Ammon's horn (tissue), 1 donor: ENCODE measurements at places on chromosomes 4 and X.

GRCh38 chr4:170047771-170048354 is 21.7 kb upstream of the MFAP3L start:
- DNase-seq, result peak; percentile 84

DNA sequence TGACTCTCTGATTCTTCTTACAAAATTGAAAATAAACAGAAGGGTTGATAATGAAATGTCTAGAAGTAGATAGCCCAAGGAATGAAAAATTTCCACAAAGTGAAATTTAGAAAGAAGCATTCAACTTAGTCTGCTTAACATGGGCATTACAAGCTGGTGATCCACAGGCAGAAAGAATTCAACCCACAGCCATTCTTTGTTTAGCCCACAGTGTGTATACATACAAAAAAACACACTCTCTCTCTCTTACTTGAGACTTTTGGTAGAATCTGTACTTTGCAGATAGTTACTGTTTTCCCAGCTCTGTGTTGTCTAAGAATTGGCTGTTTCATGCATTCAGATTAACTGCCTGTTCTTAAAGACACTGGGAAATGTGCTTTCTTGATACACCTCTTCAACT is 159.8 kb downstream of the SLC4A4 start:
- no peak for DNase-seq

DNA sequence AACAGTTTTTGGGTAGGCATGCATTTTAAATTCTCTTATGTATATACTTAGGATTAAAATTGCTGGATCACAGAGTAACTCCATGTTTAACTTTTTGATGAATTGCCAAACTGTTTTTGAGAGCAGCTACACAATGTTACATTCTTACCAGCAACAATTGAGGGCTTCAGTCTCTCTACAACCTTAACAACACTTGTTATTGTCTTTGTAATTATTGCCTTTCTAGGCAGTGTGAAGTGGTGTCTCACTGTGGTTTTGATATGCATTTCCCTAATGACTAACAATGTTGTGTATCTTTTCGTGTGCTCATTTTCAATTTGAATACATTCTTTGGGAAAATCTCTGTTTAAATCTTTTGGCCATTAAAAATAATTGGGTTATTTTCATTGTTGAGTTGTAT is 17.3 kb upstream of the F11 start:
- peak; percentile 21 for DNase-seq

GRCh38 chrX:135354288-135354687 is 45.0 kb downstream of the ETDC start:
- no peak for DNase-seq

- DNase-seq, result no peak
These were observed 338.4 kb upstream of the GNPDA2 start for GRCh38 chr4:45064741-45065140.

- no peak for DNase-seq
These were observed 7.2 kb downstream of the TBC1D14 start for GRCh38 chr4:6916587-6917460.

GRCh38 chr4:129490516-129490915 is 394.6 kb downstream of the C4orf33 start:
- no peak for DNase-seq

DNA sequence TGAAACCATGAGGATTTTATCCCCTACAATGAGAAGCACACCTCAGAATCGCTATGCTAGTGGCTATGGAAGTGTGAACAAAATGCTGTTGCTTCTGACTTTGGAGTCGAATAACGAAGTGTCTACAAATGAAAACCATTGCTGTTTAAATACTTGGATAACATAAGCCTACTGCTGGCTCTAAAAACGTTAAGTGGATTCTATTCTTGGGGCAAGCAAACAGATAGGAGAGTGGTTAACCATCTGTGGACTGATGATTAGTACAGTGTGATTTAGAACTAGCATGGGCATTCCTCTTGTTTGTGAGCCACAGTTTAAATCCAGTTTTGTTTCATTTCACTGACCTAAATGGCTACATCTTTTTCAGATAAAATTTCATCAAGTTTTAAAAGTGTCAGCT is 109.7 kb upstream of the PNPLA4 start:
- DNase-seq, result no peak

DNA sequence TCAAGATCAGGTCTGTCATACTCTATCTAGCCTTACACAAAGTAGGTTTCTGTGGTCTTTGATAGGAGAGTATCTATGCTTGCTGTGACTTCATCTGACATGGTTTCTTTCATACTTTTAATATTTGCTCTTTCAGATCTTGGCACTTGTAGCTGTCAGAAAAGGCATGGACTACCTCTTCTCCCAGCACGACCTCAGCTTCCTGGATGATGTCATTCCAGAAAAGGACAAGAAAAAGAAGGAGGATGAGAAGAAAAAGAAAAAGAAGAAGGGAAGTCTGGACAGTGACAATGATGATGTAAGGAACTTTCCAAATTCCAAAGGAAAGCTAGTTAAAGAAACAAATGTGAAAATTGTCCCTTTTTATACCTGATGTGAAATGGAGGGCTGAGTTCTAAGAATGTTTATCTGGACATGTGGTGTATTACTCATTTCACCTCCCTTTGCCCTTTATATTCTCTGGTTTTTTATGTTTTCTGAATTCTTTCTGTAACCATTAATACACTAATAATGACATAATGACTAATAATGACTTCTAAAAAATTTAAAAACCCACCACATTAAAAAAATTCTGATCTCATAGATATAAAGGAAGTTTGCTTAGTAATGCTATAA is 221.2 kb downstream of the SLC4A4 start:
- no peak for DNase-seq

- DNase-seq, result no peak
These were observed 354.6 kb upstream of the RASGEF1B start for GRCh38 chr4:81826335-81826734.

GRCh38 chr4:4474476-4474875 is 67.4 kb downstream of the STX18 start:
- no peak for DNase-seq

- DNase-seq, result no peak
These were observed 113.8 kb upstream of the RBPJ start for GRCh38 chr4:26206999-26207398.

DNA sequence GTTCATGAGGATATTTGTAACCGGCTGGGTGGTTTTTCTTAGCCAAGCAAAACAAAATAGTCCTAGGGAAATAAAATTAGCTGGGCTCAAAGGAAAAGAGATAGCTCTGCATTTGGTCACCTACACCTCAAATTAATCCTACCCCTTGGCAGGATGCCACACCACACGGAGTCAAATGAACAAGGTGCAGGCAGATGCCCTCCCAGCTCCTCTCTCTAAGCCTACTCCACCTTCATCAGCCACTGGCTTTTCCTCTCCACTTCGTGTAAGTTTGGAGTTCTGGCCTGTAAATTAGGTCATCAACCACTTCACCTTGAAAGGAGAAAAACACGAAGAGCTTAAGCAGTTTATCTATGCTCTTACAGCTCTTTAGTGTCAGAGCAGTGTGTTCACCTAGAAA is 1.4 kb downstream of the DDIT4L start:
- no peak for DNase-seq

DNA sequence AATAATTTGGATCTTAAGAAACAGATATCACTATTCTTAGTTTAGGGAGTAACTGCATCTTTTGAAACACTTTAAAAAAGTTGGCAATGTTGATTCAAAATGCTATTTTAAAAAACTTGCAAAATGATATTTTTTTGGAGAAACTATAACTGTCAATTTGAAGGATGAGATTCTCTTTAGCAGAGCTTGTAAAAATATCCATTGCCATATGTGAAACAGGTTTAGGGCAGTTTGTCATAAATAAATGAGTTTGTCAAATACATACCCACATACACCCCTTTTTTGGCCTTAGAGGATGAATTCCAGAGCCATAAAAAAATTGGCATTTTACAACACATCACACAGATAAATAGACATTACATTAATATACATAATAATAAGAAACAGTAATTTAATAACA is 174.6 kb downstream of the BMPR1B start:
- no peak for DNase-seq

- no peak for DNase-seq
These were observed 59.8 kb downstream of the ARSJ start for GRCh38 chr4:113919611-113920010.

DNA sequence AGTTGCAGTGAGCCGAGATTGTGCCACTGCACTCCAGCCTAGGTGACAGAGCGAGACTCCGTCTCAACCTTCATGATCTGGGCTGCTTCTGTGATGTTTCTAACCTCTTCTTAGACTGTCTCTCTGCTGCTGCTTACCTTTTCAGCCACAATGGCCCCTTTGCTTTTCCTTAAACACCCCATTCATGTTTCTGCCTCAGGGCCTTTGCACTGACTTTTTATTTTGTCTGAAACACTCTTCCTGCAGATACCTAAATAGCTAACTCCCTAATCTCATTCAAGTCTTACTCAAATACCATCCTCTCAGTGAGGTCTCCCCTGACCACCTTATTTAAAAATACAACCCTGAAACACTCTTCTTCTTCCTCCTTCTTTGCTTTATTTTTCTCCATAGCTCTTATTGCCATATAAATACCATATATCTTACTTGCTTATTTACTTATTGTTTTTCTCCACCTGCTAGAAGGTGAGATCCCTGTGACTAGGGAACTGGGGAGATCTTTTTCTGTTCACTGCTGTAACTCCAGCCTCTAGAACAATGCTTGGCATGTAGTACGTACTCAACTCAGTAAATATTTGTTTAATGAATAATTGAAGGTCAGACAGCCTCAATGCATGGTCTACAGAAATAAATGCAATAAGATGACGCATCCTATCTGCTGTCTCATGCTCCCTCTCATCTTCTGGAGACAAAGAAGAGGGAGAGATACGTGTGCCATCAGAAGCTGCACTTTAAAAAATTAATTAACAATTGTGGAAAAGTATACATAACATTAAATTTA is 43.8 kb upstream of the SETD7 start:
- no peak for DNase-seq

DNA sequence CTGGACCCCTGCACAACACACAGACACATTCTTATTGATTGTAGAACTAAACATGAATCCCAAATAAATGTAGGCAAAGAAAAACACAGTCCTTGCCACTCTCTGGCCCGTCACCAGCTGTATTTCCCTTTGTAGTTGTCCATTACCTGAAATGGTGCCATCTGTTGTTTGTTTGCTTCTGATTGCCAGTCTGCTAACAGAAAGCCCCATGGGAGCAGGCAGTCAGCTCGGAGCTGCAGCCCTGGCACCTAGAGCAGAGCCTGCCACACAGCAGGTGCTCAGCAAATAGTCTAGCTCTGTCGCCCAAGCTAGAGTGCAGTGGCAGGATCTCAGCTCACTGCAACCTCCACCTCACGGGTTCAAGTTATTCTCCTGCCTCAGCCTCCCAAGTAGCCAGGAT is 28.9 kb downstream of the CPLX1 start:
- DNase-seq, result no peak

GRCh38 chr4:88818631-88819470 is 121.2 kb upstream of the NAP1L5 start:
- DNase-seq, result peak; percentile 79

DNA sequence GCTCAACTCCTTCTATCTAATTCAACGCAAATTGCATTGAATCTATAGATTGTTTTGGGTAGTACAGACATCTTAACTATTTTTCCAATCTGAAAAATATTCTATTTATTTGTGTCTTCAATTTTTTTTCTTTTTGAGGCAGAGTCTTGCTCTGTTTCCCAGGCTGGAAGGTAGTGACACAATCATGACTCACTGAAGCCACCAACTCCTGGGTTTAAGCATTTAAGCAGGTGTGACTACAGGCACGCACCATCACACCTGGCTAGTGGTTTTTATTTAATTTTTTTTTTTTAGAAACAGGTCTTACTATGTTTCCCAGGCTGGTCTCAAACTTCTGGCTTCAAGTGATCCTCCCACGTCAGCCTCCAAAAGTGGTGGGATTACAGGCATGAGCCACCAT is 98.3 kb downstream of the GK start:
- DNase-seq, result no peak

DNA sequence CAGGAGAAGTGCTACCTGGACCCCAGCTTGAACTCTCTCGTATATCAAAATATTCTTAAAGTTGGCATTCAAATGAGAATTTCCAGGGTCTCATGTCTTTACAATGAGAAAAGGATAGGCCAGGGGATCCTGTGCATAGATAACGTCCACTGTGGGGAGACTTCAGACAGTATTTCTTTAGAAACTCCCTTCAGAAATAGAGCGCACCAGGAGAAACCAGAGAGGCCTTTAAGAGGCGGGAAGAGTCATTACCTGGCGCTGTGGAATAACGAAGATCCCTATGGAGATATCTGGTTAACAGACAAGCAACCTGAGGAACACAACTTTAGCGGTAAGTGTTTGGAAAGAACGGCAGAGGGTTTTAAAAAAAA is 600 bp downstream of the RADX start:
- DNase-seq, result no peak

DNA sequence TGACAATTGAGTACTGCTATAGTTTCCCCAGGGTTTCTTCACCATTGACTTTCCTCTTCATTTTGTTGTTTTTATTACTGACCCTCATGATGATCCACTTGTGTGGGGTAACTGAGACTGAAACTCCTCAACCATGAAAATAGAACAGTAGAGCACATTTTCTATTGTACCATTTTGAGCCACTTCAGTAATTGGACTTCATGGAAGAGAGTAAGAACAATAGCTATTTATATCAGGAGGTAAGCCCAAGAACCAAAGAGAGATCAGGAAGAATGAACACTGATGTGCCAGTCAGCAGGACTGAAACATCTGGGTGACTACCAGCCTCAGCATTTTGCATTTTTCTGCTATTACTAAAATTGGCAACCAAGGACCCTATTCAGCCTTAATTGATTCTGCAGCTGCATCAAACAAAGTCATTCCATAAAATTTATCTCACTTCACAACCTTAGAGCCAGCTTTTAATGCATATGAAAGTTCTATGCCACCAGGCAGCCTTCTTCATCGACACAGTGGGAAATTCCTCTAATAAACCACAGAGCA is 151.4 kb downstream of the BANK1 start:
- DNase-seq, result no peak

GRCh38 chr4:173466101-173466500 is 63.9 kb downstream of the HAND2 start:
- DNase-seq, result no peak

DNA sequence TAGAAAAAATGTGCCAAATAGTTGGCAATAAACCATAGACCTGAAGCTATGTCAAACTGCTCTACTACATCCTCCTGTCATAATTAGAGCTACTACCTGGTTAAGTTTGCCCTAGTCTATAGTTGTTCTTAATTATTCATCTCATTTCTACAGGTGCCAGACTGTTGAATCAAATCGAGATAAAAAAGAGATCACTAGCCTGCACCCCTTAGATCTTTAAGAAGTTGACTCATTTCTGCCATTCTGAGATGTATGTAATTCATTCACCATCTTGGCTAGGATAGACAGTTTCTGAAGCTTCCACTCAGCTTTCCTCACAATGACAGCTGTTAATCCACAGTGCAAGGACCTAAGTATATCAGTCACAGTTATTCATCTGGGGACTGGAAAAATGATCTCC is 452.1 kb upstream of the BOD1L1 start:
- no peak for DNase-seq

GRCh38 chrX:68677998-68678397 is 30.5 kb downstream of the STARD8 start:
- DNase-seq, result no peak

GRCh38 chr4:146245850-146246249 is 31.5 kb downstream of the REELD1 start:
- no peak for DNase-seq
